ENCODE measurements at places on chromosomes 7 and 10.

- DNase-seq: no peak
Measured at GRCh38 chr7:123468303-123468702, 66.1 kb downstream of the IQUB start.

DNA sequence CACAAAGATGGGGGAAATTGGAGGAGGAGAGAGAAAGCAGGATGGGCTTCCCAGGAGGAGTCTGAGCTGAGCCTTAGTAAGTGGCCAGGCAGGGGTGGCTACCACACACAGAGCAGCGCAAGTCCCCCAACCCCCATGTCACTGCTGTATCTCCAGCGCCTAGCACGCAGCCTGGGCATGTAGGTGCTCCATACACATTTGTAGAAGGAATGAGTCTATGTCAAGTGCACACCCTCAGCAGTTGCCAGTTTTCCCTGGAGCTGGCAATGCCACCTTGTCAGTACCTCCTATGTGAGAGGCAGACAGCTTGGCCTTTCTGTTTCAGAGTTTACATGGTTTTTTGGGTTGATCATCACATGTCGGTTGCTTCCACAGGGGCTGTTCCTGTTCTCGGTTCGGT, 116.1 kb downstream of the CLEC2L start:
- no peak for DNase-seq

- DNase-seq: peak; percentile 26
Measured at GRCh38 chr10:77504873-77505257, 132.7 kb downstream of the KCNMA1 start.

GRCh38 chr7:2231992-2232765, 566 bp downstream of the MAD1L1 start:
- DNase-seq: peak; percentile 40

GRCh38 chr7:2065528-2065927, 167.2 kb downstream of the MAD1L1 start:
- DNase-seq: no peak

DNA sequence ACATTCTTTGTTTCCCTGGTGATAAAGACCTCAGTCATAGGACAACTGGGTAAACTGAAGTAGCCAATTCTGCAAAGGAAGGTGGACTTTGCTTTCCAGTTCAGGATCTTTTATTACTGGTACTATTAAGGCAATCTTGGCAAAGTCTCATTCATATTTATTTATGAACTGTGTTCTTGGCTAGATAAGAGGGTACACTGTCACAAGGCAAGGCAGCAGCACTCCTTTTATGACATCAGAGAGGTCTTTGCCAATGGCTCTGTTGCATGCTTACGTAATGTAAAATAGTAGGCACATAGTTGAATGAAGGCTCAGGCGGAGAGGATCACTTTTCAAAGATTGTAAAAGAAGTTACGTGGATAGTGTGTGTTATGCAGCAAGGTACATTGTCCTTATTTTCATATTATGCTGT, 63.7 kb upstream of the PDK4 start:
- no peak for DNase-seq

DNA sequence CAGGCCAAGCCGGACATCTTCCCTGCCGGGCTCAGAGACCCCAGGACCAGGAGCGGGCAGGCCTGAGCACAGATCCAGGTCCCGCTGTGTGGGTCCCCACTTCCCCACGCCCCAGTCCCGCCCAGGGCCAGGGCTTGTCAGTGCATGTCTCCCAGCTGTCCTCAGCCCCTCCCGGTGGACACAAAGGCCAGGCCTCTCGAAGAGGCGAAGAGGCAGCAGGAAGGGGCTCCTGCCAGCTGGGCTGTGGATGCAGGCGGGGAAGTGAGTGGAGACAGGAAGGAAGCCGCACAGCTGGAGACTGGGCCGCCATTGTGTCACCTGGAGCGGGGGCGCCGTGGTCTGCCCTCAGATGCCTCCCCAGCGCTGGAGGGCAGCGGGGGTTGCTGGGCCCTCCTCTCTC, 4.8 kb downstream of the GRIFIN start:
- DNase-seq: no peak

- no peak for DNase-seq
Measured at GRCh38 chr10:122990278-122990677, 10.1 kb downstream of the PSTK start.

DNA sequence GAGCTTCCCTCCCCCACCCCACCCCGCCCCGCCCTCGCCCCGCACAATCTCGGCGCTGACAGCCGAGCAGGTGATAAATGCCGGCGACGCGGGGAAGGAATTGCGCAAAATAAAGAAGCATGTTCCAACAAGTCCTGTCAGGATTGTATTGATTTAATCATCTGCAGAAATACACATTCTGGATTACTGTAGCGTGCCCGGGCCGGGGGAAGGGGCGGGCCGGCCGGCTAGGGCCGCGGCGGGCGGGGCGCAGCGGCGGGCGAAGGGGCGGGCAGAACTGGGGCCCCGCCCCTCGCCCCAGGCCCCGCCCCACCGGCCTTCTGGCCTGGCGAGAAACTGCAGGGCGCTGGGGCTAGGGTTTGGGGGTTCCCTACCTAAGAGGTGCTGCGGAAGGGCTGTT, 88.9 kb upstream of the PAX2 start:
- DNase-seq: no peak

DNA sequence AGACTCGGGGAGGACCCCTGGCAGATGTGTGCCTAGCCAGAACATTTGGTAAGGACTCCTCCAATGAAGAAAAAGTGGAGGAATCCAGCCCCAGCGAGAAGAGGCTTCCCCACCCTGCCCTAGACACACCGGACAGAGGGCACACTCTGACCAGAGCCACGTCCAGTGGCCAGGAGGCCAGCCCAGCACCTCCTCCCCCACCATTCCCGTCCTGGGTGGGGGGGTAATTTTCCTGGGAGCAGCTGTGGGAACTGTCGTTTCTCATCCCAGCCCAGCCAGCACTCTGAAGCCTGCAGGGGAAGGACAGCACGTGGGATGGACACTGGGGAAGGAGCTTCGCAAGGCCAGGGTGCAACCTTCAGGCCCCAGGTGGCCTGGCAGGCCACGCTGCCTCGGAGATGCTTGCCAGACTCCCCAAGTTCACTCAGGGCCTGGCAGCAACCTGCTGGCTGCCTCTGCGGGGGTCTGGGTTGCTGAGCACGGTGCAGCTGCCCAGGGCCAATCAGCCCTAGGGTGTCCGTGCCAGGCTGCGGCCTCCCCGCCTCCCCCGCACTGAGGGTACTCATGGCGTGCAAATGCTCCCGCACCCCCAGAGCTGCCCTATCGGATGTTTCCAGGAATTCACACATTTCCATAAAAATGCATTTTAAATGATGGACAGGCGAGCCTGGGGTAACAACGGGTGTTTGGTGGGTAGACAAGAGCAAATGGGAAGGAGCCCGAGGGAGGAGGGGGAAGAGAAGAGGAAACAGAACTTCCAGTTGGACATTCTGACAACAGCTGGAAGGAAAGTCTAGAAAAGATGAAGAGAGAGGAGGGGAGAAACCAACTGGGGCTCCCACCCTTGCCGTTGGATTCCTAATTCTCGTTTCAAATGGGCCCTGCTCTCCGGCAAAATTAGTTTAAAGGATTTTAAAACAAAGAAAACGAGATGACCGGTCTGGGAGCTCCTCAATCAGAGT, 1.9 kb upstream of the EN2 start:
- no peak for DNase-seq

DNA sequence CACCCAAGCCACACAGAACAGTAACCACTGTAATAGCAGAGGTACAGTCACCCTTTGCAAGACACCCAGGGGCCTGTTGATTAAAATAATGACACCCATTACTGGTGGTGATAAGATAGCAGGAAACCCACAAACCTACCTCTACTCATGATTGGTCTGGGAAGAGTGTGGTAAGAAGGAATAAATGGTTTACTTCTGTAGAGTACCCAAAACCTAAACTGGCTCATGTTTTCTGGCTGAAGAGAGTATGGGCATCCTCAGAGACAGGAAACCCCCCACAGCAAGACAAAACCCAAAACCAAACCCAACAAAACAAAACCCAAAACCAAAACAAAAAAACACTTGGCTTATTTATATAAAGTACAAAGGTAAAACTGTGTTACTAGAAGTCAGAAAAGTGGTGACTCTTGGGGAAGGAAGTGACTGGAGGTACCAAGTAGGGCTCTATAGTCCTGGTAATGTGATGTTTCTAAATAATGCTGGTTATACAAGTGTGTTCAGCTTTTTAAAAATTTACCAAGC, 15.5 kb upstream of the DNAJB12 start:
- DNase-seq: no peak
